ENCODE measurements at places on chromosomes 12 and 14.

DNA sequence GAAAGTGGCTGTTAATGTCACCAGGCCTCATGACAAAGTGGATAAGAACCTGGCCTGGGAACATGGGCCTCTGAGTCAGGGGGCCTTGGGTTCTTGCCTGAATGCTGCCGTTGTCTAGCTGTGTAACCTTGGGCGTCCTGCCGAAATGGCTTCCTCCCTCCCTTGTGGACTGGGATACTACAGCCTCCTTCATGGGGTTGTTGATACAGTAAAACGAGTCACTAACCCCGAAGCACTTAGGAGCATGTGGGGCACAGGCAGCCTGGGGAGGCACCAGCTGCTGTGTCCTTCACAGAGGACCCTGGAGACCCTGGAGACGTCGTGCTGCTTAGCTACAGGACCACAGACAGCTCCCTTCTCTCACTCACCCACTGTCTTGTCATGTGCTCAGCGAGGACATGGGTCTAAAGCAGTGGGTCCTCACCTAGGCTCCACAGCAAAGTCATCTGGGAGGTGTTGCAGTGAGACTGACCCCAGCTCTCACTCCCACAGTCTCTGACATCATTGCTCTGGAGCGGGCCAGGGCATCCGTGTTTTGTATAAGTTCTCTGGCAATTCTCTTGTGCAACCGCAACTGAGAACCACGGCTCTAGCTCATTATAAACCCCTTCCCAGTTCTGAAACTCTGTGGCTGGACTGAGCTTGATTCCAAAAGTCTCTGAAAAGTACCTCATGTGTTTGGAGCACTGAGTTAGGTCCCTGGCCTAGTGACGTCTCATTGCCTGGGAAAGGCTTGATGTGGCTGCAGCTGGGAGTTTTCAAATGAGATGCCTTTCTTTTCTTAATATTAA is 42.1 kb downstream of the SERPINA3 start:
- no peak for DNase-seq

GRCh38 chr14:100824091-100824551 is 1.8 kb upstream of the MEG3 start:
- no peak for DNase-seq

GRCh38 chr12:104719700-104720338 is 238.3 kb downstream of the SLC41A2 start:
- no peak for DNase-seq

DNA sequence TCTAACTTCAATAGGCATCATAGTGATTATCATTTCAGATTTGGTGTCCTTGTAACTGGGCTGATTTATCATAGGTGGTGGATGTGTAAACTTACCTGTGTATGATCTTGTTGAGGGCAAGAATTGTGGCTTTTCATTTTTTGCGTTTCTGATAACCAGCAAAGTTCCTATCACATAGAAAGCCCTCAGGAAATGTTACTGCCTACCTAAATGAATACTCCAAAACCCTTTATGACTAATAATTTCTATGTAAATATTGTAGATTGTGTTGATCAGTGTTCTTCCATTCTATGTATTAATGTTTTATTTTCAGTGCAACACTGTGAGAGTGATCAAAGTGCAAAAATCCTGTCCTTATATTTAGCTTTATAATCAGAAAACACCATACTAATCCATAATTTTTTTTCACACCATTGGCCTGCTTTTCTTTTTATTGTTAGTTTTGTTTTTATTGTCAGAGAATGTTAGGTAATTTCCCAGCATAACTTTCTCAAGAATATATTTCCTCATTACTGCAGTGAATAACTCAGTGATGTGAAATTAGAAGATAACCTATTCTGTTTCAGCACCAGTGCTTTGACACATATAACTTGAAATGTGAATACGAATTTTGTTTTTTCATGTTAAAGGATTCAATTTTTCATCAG is 94.1 kb downstream of the GPHN start:
- peak; percentile 27 for DNase-seq

DNA sequence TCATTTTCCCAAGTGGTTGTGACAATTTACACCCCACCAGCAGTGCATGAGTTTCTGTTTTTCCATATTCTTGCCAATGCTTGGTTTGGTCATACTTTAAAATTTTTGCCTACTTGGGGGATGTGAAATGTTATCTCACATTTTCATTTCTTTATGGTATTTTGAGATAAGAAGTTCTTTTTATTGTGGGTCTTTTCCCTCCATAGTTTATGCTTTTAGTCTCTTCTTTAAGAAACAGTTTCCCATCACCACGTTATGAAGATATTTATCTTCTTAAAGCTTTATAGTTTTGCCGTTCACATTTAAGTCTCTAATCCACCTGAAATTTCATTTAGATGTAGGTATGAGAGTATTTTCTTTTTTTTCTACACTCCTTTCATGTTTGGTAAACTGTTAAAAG is 95.7 kb downstream of the PPM1A start:
- no peak for DNase-seq

DNA sequence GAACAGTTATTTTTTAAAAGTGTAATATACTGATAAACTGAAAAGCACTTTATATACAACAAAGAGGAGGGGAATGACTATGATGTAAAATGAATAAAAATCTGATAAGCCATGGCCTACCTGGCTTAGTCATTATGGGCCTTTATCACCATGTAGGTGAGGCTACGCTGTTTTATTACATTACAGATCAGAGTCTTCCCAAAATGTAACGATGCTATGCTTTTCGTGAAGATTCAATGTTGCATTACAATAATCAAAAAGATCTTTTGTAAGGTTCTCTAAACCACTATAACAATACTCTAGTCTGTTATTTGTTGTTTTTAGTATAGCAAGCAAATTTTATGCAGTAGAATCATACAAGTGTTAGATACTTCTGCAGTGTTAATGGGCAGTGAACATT is 34.2 kb downstream of the ARID4A start:
- DNase-seq: no peak

DNA sequence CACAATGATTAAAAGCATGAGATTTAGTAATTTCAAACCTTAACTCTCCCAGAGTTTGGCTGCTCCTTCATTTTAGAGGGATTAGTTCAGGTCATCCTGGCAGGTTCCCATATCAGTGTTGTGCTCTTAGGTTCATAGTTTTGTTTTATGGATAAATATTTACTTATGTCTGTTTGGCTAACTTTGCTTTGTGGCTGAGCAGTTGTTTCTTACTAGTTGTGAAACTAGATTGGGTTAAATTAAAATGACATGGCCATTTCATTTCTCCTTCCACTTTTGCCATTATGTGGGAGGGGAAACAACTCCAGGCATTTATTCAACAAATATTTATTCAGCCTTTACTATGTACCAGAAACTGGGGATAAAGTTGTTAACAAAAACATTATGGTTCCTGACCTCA is 158.8 kb downstream of the TMTC3 start:
- no peak for DNase-seq

DNA sequence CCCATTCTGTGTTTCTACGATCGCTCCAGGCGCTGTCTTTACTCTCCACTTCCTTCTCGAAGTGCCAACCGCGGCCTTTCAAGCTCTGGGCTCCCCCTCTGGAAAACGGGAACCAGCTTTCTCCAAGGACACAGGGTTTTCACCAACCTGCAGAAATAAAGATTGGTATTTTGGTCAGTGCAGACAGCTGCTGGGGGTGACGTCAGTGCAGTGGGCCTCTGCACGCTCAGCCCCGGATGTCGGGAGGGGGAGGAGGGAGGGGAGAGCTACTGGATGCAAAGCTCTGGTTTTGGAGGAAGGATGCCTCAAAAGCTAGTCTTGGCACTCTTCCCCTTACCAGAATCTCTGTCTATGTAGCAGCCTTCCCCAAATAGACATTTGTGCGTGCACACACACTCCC is 19.9 kb downstream of the HRK start:
- peak; percentile 43 for DNase-seq

GRCh38 chr14:90500665-90501370 is 104.0 kb downstream of the CALM1 start:
- no peak for DNase-seq

DNA sequence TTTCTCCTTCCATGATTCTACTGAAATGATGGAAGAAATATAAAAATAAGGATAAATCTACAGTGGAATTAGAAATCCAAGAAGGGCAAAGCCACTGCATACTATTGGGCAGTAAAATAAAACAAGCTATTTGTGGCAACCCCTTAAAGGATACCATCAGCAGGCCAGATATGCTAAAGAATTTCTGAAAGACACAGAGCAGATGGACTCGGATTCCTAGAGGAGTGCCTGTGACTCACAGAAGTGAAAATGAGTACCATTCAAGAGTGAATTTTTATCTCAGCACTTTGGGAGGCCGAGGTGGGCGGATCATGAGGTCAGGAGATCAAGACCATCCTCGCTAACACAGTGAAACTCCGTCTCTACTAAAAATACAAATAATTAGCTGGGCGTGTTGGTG is 318.1 kb downstream of the LRIG3 start:
- DNase-seq: no peak

DNA sequence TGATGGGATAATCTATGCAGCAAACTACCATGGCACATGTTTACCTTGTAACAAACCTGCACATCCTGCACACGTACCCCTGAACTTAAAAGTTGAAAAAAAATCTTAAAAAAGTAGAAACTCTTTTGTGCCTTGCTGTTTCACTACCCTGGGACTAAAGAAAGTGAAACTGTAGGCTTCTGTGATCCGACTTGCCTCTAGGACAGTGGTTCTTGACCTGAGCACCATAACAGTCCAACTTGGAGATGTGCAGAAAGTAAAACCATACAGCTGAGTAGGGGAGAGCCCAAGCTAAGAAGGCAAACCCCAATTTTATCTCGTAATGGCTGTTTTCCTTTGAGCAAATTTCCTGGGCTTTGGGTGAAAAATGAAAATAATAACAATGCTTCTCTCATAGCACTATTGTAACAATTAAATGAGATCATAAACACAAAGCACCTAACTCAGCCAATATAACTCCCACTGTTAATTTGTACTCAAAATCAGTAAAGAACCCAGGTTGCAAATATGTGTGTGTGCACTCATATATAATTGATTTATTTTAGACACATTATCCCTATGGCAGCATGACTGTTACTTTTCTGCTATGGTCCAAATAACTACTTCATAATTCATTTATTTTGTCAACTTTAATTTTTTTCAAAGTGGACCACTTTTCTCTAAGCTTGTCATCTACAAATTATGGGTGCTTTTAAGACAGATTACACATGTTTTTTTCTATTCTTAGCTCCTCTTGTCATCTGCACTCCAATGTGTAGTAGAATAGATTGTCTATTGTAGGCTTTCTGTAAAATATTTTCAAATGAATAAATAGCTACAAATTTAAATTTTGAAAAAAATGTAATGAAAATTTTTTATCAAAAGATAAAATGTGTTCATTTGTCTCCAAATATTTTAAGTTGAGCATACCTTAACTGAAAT is 334.9 kb downstream of the BTG1 start:
- no peak for DNase-seq

DNA sequence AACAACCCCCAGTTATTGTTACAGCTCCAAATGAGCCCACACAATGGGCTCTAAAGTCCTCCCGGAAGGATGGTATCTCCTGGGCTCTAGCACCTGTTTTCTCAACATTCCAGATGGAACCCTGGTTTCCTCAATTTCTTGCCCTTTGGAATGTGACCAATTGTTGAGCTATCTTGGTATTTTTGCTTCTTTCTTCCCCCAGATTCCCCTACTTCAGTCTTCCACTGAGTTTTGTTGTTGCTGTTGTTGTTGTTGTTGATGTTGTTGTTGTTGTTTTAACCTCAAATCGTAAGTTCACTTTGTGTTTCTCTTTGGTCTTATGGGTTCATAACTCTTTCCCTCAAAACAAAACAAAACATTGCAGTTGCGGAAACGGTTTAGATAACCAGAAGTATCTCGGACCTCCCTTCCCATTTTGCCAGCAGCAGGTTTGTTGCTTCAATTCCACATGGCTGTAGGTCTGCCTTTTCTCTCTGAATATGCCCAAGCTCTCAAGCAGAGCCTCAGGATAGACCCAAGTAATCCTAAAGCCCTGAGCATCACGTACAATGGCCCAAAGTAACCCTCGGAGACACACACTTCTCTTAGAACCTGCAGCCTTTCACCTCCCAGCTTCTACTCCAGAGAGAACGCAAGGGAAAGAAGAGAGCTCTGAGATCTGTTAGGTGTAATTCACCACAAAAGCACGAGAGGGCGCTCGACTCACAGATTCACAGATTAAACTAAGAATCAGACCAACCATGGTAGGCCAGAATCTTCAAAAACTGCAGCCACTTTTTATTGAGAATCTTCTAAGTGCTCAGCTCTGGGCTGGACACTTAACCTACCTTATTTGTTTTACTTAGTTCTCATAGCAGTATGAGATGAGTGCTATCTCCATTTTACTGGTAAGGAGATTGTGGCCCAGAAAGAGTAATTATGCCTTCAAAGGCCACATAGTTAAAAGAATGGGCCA is 1.0 kb upstream of the DDX23 start:
- DNase-seq: peak; percentile 77

DNA sequence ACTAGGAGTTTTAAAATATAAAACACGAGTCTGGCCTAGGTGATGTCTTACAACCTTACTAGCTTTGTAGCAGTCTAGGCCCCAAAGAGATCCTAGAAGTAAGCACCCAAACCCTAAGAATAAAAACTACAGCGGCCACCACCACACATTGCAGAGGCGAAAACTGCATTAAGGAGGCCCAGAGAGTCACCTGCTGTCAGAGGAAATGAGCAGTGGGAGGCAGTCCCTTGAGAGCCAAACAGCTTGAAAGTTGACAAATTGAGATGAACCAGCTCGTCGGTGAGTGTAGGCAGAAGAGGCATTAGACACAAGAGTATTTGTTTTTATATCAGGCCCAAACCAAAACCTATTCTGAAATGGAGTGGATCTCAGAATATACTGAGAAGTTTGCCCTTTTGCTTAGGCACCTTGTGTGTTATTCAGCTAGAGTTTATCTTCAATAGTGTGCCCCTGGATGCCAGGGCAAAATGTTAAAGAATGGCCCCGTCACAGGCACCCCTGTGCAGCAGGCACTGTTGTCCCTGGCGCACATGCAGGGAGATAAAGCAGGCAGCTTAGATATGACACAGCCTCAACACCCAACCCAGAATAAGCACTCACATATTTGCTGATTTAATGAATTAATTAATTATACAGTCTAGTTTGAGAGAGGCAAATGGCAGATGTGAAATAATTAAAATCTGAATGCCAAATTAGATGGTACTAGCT is 56.7 kb downstream of the TTC7B start:
- DNase-seq: no peak

GRCh38 chr12:116338064-116338846 is 60.8 kb upstream of the MED13L start:
- DNase-seq: no peak

DNA sequence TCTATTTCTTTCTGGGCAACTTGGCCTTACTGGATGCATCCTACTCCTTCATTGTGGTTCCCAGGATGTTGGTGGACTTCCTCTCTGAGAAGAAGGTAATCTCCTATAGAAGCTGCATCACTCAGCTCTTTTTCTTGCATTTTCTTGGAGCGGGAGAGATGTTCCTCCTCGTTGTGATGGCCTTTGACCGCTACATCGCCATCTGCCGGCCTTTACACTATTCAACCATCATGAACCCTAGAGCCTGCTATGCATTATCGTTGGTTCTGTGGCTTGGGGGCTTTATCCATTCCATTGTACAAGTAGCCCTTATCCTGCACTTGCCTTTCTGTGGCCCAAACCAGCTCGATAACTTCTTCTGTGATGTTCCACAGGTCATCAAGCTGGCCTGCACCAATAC is 5.3 kb downstream of the OR4N5 start:
- no peak for DNase-seq
